ENCODE measurements at places on chromosomes 5 and 9.

- no peak for DNase-seq
Observed at GRCh38 chr9:69376651-69377050, 51.6 kb downstream of the ENTREP1 start.

- DNase-seq, result no peak
Observed at GRCh38 chr5:95220381-95220780, 64.5 kb downstream of the MCTP1 start.

DNA sequence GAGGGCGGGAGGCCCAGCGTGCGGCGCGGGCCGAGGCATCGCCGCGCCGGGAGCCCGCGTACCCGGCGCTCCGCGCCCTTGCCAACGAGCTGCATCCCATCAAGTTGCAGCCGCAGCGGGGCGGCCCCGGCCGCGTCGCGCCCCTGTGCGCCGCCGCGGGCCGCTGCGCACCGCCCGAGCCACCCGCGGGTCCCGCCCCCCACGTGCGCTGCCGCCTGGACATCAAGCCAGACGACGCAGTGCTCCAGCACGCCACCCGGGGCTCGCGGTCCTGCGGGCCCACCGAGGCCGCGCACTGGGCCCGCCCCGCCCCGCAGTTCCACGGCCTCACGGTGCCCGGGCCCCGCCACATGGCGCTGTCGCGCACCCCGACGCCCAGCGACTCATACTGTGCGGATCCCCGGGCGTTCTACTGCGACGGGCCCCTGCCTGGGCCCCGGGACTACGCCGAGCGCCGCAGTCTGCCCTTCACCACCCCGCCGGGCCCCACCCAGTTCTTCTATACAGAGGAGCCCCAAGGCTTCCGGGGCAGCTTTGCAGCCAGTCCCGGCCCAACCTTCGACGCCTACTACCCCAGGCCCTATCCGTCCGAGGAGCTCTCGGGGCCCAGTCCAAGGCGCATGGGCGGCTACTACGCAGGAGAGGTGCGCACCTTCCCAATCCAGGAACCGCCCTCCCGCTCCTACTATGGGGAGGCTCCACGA, 2.6 kb downstream of the AJM1 start:
- no peak for DNase-seq

DNA sequence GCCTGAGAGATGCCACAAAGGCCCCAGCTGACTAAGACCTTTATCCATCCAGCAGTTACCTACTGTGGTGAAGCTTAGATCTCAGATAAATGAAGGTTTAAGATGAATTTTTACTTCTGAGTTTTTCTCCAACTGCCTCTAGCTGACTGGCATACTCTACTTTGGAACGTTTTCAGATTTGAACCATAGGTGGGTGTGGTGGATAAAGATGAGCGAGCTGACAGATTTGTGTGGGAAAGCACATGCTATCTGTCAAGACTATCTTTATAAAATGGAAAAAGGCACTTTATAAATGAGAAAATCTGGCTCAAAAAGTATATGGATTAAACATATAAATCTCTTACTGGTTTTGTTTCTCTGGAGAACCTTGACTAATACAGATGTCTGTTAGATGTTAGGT, 160.8 kb downstream of the MCTP1 start:
- DNase-seq, result no peak

DNA sequence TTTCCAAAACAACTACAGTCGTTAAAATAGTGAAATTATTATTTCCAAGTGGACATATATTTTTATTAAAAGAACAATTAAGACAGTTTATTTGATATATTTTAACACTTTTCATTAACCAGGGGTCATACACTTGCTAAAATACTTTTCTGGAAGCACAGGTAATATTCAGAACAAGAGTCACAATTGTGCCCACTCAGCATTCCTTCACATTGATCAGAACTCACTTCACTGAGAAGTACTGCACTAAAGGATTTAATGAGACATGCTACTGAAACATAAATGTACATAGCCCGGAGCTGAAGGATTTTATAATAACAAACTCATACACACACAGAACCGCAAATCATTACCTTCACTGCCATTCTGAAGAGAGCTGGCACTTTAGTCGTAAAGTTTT, 361.8 kb downstream of the ARL15 start:
- DNase-seq, result no peak

DNA sequence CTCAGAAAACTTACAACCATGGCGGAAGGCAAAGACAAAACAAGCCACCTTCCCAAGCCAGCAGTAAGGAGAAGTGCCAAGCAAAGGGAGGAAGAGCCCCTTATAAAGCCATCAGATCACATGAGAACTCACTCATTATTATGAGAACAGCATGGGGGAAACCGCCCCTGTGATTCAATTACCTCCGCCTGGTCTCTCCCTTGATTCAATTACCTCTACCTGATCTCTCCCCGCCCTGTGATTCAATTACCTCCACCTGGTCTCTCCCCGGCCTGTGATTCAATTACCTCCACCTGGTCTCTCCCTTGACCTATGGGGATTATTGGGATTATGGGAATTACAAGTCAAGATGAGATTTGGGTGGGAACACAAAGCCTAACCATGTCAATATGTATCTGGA, 467.3 kb upstream of the FTMT start:
- DNase-seq, result no peak

GRCh38 chr5:87327998-87328397, 60.3 kb downstream of the RASA1 start:
- no peak for DNase-seq

- no peak for DNase-seq
Observed at GRCh38 chr9:107323836-107324585, 40.9 kb downstream of the RAD23B start.

GRCh38 chr9:86637515-86637914, 283.3 kb upstream of the TUT7 start:
- DNase-seq, result no peak

DNA sequence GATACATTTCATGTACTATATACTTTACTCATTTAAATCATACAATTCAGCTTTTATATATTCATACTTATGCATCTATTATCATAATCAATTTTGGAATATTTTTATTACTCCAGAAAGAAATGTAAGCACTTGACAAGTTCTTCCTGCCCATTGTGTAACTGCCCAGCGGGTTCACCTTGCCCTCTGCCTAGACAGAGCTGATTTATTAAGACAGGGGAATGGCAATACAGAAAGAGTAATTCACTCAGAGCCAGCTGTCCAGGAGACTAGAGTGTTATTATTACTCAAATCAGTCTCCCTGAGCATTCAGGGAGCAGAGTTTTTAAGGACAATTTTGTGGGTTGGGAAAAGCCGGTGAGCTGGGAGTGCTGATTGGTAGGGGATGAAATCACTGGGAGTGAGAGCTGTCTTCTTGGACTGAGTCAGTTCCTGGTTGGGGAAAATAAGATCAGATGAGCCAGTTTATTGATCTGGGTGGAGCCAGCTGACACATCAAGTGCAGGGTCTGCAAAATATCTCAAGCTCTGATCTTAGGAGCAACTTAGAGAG, 16.1 kb upstream of the SPIN1 start:
- DNase-seq, result no peak

- no peak for DNase-seq
Observed at GRCh38 chr5:135254183-135254582, 144.8 kb downstream of the MACROH2A1 start.

GRCh38 chr9:92724528-92725265, 39.9 kb downstream of the BICD2 start:
- no peak for DNase-seq
